ENCODE measurements at places on chromosomes 3 and 15. TPM values are rescaled to one million over a fixed set of nuclear protein-coding genes. Genes with fewer than 3 reads are reported as not detected.

SLC12A1 gene
- polyA plus RNA-seq, result not detected

- no peak overlapping the region for H3K27ac ChIP-seq
- no peak overlapping the region for H3K4me3 ChIP-seq
- DNase-seq, result no peak
- H3K4me1 ChIP-seq, result peaks cover 2% of the 10 kb centered on the region
- H3K27me3 ChIP-seq, result no peaks in the 10 kb centered on the region
- H3K36me3 ChIP-seq, result peaks cover 30% of the 10 kb centered on the region
These were observed 40.9 kb downstream of the PML start for GRCh38 chr15:74035121-74036017.

DNA sequence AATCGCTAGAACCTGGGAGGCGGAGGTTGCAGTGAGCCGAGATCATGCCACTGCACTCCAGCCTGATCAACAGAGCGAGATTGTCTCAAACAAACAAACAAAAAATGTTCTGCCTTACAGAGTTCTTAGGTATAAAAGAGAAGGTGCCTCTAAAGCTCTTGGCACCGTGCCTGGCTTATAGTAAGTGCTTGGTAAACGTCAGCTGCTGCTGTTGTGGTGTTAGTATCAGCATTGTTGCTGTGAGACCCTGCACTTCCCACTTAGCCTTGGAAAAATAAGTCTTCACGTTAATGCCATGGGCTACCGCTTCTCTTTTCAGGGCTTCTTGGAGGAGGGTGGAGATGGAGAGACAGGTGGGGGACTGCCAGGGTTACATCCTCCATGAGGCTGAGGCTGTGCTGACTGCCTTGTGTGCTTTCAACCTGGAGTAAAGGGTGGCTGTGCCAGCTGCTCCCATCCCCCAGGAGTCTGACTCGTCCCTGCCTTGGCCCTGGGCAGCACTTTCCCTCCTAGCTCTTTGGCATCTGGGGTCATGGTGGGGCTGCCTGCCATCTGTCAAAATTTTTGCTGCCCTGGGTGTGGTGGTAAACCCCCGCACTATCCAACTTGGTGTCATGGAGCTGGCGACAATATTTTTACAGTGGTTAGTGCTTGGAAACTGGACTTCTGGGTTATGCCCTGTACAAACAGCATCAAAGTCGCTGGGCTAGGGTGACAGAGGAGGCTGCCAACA is 17.8 kb downstream of the FLNB start:
- peak overlapping the region; percentile 78 for H3K27ac ChIP-seq
- DNase-seq, result peak; percentile 68
- H3K27me3 ChIP-seq, result no peaks in the 10 kb centered on the region
- no peaks in the 10 kb centered on the region for H3K36me3 ChIP-seq

DNA sequence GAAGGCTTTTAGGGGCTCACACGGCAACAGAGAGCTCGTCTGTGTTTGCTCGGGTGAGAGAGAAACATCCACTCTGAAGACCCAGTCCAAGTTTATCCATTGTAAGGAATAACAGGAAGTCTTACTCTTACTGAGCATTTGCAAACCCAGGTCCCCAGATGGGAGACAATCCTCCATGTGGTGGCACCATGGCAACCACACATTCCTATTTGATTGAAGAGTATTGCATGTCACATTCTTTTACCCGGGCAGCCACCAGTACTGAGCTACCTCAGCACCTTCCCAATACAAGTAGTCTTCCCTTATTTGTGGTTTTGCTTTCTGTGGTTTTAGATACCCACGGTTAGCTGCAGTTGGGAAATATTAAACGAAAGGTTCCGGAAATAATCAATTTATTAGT is 302.9 kb upstream of the RASGRP1 start:
- H3K27me3 ChIP-seq, result no peaks in the 10 kb centered on the region
- no peak overlapping the region for H3K4me3 ChIP-seq
- no peaks in the 10 kb centered on the region for H3K36me3 ChIP-seq
- H3K4me1 ChIP-seq, result peaks cover 4% of the 10 kb centered on the region
- H3K27ac ChIP-seq, result no peak overlapping the region

- no peaks in the 10 kb centered on the region for H3K27me3 ChIP-seq
- no peaks in the 10 kb centered on the region for H3K36me3 ChIP-seq
- H3K27ac ChIP-seq, result no peak overlapping the region
- no peak overlapping the region for H3K4me3 ChIP-seq
These were observed 16.2 kb upstream of the PSTPIP1 start for GRCh38 chr15:76978522-76979330.

- H3K27me3 ChIP-seq, result peaks cover 10% of the 10 kb centered on the region
- H3K36me3 ChIP-seq, result no peaks in the 10 kb centered on the region
- no peak for DNase-seq
- H3K27ac ChIP-seq, result no peak overlapping the region
These were observed 75.3 kb upstream of the PRR20G start for GRCh38 chr3:127363171-127363570.

- H3K27me3 ChIP-seq, result no peaks in the 10 kb centered on the region
- DNase-seq, result peak; percentile 47
- H3K36me3 ChIP-seq, result no peaks in the 10 kb centered on the region
- H3K4me1 ChIP-seq, result peaks cover 11% of the 10 kb centered on the region
- H3K4me3 ChIP-seq, result no peak overlapping the region
These were observed 47.2 kb downstream of the SLC12A8 start for GRCh38 chr3:125165189-125165947.

All from lung (tissue), 17 donors.